ENCODE measurements at places on chromosomes 11 and 22.

GRCh38 chr11:131063638-131064037, 147.4 kb upstream of the SNX19 start:
- no peak for DNase-seq

- no peak for DNase-seq
Observed at GRCh38 chr11:44308923-44309477, 939 bp downstream of the ALX4 start.

DNA sequence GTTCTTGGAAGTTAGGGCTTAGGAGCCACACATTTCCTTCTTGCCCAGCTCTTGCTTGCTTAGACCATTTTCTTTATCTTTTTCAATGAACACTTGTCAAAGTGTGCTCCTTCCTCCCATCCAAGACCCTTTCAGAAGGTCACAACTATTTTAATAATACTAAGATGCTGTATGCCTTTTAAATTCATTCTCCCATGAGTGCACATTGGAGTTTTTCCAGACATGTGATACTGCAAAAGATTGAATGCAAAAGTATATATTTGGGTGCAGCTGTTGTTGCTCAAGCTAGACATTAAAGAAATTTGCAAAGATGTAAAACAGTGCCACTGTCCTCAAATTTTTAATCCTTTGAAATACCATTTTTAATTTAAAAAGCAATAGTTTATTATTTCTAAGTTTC, 69.3 kb upstream of the TNRC6B start:
- DNase-seq, result no peak

GRCh38 chr11:121106812-121107211, 5.8 kb downstream of the TECTA start:
- DNase-seq, result no peak

GRCh38 chr11:10116588-10116987, 177.4 kb downstream of the SBF2 start:
- no peak for DNase-seq

GRCh38 chr11:16136792-16137390, 219.5 kb downstream of the SOX6 start:
- DNase-seq, result no peak

DNA sequence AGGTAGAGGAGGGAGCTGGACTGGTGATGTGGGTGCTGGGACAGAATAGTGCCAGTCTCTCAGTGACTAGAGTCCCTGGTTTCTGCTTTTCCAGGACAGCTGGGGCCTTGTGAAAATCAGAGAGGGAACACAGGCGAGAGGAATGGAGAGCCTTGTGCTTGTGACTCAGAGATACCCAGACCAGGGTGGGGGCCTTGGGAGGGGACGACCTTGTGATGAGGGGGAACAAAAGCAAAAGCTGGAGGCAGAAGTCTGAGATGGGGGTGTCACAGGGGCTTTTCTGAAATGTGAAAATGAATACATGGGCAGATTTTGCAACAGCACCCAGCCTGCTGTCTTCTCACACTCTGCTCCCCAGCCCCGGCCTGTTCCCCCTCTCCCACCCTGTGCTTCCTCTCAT, 3.4 kb upstream of the NR1H3 start:
- no peak for DNase-seq

All from activated naive CD4-positive, alpha-beta T cell treated with anti-CD3 and anti-CD28 coated beads, Interleukin-2, amount 50 U/mL, for 16 hours (primary cell).